ENCODE measurements at places on chromosomes 7 and 10.

GRCh38 chr7:98617051-98617959, at the start of gene NPTX2:
TSS of gene NPTX2 (plus strand) at chr7:98617285. CDS start at chr7:98617462, 177 bp downstream.
- DNase-seq, result no peak

GRCh38 chr10:7162331-7162730, 248.5 kb downstream of the SFMBT2 start:
- DNase-seq, result no peak

DNA sequence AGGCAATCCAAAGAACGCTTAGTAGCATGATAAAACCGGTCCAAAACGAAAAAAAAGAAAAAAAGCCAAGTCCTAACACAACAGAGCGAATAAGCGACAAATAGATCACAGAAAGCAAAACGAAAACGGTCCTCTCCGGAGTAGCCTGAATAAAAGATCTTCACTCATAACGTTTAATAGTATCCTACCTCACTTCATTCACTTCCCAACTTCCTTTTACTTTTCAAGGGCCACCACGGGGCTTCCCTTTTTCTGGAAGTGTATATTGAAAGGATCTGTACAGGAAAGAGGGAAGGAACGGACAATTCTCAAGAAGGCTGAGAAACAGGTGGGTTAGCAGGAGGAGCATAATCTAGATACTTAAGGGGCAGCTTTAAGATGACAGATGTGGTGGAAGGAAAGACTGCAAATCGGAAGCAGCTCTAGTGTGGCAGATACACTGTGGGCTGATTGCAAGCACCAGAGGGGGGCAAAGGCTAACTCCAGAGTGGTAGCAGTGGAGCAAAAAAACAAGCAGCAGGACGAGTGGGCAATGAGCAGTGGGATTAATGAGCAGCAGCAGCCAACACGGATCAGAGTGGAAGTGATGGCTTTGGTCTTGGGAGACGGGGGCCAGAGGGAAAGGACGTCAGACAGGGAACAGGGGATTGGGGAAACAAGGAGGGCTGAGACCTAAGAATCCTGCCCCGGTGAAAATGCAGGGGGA, 866 bp downstream of the CNOT4 start:
- DNase-seq, result no peak

DNA sequence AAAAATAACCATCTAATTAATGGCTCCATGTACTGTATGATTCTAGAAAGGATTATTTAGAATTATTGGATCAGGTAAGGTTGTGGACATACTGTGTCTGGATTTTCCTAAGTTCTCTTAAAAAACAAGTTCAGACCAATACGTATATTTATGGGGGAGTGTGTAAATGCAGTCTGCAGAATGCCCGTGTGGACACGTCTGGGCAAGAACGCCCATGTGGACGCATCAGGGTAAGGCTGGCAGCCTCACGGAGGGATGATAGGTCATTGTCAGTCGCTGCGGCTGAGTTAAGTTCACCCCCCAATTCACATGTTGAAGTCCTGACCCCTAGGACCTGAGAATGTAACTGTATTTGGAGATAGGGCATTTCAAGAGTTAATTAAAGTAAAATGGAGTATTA, 160.0 kb upstream of the SHH start:
- DNase-seq, result no peak

DNA sequence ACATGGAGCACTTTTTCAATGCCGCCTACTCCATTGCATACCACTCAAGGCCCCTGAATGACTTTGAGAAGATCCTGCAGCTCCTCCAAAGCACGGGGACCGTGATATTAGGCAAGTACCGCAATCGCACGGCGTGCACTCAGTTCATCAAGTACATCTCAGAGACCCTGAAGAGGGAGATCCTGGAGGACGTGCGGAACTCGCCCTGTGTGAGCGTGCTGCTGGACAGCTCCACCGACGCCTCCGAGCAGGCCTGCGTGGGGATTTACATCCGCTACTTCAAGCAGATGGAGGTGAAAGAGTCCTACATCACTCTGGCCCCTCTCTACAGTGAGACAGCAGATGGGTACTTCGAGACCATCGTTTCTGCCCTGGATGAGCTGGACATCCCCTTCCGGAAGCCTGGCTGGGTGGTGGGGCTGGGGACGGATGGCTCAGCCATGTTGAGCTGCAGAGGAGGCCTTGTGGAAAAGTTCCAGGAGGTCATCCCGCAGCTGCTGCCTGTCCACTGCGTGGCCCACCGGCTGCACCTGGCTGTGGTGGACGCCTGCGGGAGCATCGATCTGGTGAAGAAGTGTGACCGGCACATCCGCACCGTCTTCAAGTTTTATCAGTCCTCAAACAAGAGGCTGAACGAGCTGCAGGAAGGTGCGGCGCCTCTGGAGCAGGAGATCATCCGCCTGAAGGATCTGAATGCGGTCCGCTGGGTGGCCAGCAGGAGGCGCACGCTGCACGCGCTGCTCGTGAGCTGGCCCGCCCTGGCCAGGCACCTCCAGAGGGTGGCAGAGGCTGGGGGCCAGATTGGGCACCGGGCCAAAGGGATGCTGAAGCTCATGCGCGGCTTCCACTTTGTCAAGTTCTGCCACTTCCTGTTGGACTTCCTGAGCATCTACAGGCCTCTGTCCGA, 12.7 kb upstream of the ATP6V0E2 start:
- DNase-seq, result no peak

- no peak for DNase-seq
These were observed 2.4 kb downstream of the CHST12 start for GRCh38 chr7:2405601-2406345.

GRCh38 chr10:103394180-103394579, 2.1 kb downstream of the ATP5MK start:
- DNase-seq, result no peak

GRCh38 chr7:125406111-125406510, 476.5 kb upstream of the POT1 start:
- DNase-seq, result no peak

Data from activated CD4-positive, CD25-positive, alpha-beta regulatory T cell (primary cell).